ENCODE measurements at places on chromosomes 13 and 19.

DNA sequence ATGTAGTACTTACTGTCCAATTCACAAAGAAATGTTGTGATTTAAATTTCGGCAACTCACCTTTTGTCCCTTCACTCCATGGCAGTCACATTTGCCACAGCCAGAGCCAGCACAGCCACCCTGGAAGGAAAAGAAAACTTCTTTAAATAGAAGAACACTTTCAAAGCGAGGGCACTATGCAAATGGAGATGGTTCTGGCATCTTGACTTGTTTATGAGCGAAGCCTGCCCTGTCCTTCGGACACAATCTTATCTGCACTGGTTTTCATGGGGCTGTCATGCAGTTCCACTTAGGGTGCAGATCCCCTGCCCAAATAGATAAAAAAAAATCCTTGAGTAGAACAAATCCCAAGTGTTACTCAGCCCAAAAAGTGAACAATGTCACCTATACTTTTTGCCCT, 64.3 kb downstream of the COL4A1 start:
- DNase-seq = no peak

DNA sequence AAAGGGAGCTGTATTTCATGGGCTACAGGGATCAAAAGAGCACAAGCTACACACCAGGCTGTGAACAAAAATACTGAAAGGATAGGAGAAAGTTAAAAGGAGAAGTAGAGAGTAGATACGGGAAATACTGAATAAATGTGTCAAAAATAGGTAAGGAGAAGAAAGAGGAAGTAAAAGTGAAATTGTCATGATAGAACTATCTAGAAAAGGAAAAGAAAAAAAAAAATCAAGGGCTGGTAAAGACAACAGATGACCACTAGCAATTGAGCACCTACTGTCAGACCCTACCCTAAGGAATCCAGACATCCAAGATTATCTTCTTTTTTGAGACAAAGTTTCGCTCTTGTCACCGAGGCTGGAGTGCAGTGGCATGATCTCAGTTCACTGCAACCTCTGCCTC, 4.8 kb downstream of the RUBCNL start:
- DNase-seq = no peak

- no peak for DNase-seq
These were observed 3.3 kb upstream of the NUDT19 start for GRCh38 chr19:32688311-32688710.

DNA sequence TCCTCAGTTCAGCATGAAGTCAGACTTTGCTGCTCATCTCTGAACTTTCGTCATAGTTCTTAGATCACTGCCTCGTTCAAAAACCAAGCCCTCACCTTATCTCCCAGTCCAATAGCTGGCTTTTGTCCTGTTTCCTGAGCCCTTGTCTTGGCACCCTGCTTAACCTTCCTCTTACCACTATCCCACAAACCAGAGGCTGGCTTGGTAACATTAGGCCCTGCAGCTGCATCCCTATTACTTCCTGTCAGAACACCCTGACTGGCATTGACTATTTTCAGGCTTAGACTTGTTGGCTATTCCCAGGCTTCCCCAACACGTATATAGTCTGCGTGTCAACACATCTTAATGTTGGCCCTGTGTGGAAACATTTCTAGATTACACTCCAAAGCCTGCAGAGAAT, 172.4 kb downstream of the VWA8 start:
- no peak for DNase-seq

- DNase-seq = no peak
These were observed 15.2 kb downstream of the KCTD15 start for GRCh38 chr19:33811736-33812387.

All from NCI-H524 (cell line).